Karpas-422 (cell line): ENCODE measurements at places on chromosomes 4 and X. TPM values are rescaled to one million over a fixed set of nuclear protein-coding genes. Genes with fewer than 3 reads are reported as not detected.

- peak; percentile 98 for DNase-seq
Measured at GRCh38 chr4:153468587-153468986, 2.4 kb downstream of the TMEM131L start.

GRCh38 chr4:124514588-124514987, 197.9 kb downstream of the ANKRD50 start:
- no peak for DNase-seq

The GASK1B gene
- total RNA-seq, result not detected in 2 replicates

DNA sequence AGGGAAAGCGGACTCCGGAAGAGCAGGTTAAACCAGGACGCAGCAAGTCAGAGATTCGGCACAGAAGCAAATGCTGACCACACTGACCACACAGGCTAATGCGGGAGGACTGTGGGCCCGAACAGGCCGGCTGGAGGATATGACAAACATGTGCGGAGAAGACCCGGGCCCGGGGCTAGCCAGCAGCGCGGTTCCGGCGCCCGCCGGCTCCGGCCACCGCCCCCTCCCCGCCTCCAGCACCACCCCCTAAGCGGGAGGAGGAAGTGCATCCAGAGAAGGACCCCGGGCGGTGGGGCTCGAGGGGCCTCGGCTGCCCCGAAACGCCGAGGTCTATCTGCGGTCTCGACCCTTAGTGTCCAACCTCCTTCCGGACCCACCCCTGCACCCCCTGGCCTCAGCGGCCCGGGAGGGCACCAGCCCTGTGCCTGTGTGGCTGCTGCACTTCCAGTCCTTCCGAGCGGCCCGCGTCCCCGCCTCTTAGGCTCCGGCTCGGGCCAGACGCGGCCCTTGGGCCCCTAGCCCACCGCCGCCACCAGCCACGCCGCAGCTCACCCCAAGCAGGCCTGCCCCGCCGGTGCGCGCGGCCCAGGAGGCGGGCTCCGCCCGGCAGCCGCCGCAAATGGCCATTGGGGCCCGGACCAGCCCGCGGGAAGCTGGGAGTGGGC, 2.1 kb downstream of the ELOVL6 start:
- DNase-seq, result peak; percentile 80

The S100P gene
- total RNA-seq, result not detected in 2 replicates

The RTL9 gene
- 0.07 TPM in 1 of 2 replicates, not detected in the other for total RNA-seq

DNA sequence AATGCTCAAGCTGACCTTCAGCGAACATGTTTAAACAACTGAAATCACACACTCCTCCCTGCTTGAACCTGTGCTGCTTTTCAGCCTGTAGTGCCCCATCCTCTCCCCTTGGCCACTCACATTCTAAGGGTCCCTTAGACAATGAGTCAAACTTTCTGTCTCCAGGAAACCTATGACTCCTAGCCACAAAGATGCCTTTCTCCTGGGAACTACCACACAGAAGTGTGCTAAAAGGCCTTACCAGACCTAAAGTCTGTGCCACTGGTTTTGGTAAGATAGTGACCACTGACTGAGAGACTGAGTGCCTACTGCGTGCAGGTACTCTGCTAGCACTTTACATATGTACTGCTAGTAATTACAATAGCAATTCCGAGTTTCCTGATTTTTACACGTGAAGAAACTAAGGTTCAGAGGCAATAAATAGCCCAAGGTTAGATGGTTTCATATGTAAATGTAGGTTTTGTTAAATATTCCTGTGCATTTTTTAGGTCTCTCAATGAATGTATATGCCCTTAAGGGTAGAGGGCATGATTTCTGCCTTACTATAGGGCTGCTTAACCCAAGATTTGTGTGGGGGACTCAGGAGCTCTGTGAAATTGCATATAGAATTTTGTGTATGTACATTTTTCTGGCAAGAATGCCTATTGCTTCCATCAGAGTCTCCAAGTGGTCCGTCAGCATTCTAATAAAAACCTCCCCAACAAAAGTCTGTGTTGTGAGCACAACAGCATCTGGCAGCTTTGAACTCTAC, 71.1 kb downstream of the NSG1 start:
- no peak for DNase-seq

DNA sequence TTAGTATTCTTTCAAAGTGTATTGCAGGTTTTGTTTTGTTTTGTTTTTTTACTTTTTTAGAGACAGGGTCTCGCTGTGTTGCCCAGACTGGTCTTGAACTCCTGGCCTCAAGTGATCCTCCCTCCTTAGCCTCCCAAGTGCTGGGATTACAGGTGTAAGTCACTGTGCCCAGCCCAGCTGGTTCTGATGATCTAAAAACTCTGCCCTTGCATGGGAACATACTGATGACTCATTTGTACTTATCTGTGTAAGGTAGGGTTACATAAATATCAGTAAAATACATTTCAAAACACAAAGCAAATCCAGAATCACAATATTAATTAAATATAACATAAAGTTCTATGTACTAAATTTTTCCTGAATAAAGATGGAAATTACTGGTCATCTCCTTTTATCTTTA, 7.4 kb upstream of the SLC9B1 start:
- DNase-seq, result no peak

DNA sequence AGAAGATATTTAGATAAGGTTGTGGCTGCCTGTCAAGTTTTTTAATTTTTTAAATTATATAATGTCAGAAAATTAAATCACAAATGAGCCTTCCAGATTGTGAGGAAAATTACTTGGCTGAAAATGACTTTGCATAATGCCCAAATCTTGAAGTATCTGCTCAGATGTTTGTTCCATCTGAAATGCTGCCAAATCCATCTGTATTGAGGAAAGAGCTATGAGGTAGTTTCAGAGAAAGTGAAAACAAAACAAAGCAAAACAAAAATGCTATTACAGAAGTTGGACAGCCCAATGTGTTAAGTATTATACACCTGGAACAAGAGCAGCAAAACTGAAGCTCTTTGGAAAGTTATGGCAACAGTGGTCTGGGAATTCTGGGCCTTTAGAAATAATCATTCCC, 23.3 kb upstream of the GUCY1B1 start:
- DNase-seq, result peak; percentile 76

GRCh38 chrX:66684196-66684595, 45.3 kb upstream of the EDA2R start:
- no peak for DNase-seq

DNA sequence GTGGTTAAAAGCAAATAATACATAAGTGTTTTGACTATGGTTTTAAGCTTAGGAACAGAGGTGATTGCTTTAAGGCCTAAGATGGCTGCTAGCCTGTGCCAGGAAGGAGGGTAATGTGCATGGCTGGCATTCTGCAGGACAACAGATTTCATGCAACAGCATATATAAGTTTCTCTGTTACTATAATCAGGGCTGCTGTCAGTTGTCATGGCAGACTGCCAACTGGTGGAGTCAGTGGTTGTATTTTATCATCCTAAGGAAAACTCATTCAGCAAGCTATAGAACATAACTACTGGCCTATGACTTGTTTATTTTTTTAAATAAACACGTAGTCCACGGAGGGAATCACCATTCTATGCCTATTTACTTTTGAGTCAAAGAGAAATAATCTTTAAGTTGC, 77.7 kb upstream of the DCAF8L1 start:
- DNase-seq, result no peak

GRCh38 chr4:38943343-38943742, 75.7 kb downstream of the FAM114A1 start:
- no peak for DNase-seq

The SYP gene
- 0.86 and 1.2 TPM in 2 replicates for total RNA-seq

DNA sequence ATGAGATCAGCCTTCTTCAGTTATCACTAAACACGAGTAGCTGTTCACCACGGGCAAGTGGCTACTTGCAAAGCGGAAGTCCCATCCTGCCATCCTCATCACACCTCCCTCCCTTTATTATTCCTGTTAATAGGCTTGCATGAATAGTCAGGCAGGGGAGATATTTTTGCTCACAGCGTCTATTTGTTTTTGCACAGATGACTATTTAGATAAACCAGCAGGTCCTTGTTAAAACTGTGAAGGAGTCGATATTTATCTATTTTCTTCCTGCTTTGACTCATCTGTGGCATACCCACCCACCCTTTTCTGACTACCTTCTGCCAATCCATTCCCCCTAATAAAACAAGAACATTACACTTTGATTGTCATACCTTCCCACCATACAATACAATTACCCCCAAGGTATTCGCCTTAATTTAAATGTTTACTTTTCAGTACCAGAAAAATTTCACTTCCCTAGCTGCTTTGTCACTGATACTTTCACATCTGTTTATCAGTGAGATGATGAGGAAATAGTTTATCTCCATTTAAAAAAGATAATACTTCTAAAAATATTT, 96.6 kb upstream of the BANK1 start:
- no peak for DNase-seq

DNA sequence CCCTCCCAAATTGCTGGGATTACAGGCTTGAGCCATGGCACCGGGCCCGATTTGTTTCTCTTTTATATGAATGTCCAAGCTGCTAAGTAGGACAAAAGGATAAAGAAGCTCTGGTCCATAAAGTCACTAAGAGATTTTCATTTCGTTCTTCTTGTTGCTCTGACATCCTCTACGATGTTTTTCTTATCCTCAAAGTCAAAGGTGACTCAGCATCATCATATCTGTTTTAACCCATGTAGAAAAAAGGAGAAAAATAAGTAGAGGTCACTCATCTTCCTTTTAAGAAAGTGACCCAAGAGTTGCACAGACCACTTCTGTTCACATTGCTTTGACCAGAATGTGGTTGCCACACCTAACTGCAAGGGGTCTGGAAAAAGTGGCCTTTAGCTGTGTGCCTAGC, 29.3 kb upstream of the DYNLT3 start:
- DNase-seq, result no peak

The STEEP1 gene
- total RNA-seq, result 36.7 and 44.0 TPM in 2 replicates

The RHOXF1 gene
- not detected in 2 replicates for total RNA-seq

The PRSS12 gene
- total RNA-seq, result not detected in 2 replicates

The TADA2B gene
- total RNA-seq, result 12.8 and 23.4 TPM in 2 replicates

DNA sequence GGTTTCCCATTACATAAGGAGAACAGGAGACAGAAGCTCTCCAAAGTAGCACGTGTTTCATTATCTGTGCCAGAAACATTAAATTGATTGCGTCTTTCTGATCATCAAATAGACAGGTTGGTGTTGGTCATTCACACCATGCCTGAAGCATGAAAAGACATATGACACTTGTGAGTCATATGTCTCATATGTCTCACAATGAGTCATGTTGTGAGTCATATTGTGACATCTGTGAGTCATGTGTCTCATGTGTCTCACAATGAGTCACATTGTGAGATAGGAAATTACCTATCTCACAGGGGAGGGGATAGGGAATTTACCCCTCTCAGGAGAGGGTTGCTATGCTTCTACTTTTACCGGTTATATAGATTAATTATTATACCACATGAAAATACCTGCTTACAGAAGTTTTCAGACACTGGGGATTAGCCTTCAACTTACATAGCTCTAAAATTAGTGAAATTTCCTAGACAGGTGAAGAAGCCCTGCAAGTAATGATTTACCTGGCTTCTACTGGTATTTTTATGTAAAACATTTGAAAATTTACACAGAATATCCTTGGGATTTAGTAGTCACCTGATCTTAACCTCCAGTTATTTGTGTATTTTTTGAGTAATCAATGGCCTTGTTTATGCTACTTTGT, 80.8 kb downstream of the NPFFR2 start:
- DNase-seq, result no peak

The RASGEF1B gene
- 1.2 and 1.6 TPM in 2 replicates for total RNA-seq

GRCh38 chr4:186227744-186228513, 622 bp downstream of the KLKB1 start:
- DNase-seq, result no peak

The SEC31A gene
- 48.1 and 70.2 TPM in 2 replicates for total RNA-seq

The ADGRG4 gene
- not detected in 2 replicates for total RNA-seq

The PAGE5 gene
- not detected in 2 replicates for total RNA-seq

DNA sequence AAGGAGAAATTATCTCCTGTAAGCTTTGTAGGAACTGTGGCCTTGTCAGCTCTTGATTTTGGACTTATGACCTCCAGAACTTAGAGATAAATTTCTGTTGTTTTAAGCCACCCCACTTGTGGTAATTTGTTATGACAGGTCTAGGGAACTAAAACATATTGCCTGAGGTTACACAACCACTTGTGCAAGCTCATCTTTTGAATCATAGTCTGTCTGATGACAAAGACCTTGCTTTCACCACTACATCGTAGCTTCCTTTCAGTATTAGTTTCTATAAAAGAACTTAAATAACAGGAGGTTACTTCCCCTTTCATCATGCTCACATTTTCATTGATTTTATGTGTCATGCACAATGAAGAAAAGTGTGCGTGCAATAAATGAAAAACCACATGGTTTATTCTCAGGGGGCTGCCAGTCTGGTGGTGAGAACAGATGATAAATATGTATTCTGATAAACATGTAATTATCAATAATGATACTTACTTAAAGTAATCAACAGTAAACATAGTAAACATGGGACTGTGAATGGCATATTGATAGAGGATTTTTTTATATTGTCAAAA, 690.0 kb upstream of the HS3ST1 start:
- DNase-seq, result no peak

DNA sequence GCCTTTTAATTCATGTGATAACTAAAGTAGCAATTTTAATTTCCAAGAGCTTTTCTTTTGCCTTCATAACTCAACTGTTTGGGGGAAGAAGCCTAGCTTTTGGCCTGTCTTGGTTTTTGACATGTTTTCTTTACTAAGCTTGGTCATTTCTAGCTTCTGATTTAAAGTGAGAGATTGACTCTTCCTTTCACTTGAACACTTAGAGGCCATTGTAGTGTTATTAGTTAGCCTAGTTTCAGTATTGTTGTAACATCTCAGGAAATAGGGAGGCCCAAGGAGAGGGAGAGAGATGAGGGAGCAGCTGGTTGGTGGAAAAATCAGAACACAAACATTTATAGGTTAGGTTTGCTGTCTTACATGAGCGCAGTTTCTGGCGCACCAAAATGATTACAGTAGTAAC, 44.8 kb downstream of the DCLK2 start:
- DNase-seq, result no peak

The SHROOM2 gene
- 0.11 and 0.15 TPM in 2 replicates for total RNA-seq

The NPY5R gene
- total RNA-seq, result 0.15 TPM in 1 of 2 replicates, not detected in the other

The TMEM255A gene
- total RNA-seq, result 0.63 and 0.87 TPM in 2 replicates

The ZCCHC18 gene
- total RNA-seq, result 0.41 and 0.90 TPM in 2 replicates

DNA sequence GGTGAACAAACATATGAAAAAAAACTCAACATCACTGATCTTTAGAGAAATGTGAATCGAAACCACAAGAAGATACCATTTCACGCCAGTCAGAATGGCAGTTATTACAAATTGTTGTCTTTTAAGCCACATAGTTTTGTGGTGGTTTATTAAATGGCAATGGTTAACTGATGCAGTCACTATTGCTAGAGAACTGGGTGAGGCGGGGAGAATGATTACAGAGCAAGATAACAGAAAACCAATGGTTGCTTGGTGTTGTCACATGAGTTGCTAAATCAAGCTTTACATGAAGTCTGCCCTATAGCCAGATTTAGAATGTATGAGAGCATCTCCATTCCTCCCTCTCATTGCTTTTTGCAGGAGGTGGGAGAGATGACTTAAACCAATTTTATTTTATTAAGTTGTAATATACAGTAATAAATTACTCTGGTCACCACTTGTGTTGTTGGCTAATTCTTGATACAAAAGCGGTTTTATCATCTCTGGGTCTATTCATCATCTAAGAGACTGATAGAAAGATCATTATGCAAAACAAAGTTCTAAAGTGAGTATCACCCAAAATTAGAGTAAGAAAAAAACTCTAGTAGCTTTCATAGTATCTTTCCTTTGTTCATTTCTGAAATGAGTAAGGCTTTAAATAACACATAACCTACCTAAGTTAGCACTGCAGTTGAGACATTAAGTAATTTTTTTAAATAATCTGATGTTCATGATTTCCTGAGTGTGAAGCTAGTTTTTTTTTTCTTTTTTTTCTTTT, 859.5 kb downstream of the STIM2 start:
- no peak for DNase-seq

The CSAG3 gene
- not detected in 2 replicates for total RNA-seq

- no peak for DNase-seq
Measured at GRCh38 chr4:152983774-152984411, 47.8 kb downstream of the FHDC1 start.

The AKAP14 gene
- total RNA-seq, result not detected in 2 replicates
